ACHN (cell line): ENCODE measurements at places on chromosomes 12 and 14.
A peak's percentile ranks its signal among the peaks of the same experiment; 100 is the strongest.

DNA sequence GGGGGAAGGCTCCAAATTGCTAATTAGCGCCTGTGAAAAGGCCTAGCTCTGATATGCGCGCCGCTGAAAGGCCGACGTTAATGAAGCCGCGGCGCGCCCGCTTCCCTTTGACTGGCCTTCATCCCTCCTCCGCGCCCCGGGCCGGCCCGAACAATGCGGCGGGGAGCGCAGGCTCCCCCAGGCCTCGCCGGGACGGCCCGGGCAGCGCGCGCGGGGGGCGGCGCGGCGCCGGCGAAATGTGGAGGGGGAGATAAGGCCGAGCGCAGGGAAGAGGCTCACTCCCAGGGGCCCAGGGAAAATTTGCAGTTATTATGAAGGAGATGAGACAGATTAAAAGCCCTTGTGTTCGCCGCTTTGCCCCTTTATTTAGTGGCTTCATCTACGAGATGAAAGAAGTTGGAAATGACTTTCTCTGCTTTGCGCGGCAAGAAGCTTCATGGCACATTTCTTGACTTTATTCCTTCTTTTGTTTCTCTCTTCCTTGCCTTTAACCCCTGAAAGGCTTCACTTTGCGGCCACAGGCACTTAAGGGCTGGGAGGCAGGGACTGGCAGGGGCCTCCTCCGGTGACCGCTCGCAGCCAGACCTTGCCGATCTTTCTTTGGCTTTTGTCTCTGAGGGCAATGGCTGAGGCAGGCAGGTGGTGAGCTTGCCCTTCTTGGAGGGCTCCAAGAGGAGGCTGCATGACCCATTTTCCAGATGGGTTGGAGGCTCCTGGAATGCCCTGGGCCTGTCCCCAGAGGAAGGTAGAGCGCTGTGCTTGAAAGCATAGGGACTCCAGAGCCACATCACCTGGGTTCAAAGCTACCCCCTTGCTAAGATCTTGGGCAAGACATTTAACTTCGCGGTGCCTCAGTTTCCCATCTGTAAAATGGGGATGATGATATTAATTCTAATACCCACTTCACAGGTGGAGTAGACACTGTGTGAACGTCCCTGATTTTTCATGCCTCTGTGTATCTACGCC lies 12.7 kb upstream of the GPATCH2L start:
- no peak for DNase-seq

DNA sequence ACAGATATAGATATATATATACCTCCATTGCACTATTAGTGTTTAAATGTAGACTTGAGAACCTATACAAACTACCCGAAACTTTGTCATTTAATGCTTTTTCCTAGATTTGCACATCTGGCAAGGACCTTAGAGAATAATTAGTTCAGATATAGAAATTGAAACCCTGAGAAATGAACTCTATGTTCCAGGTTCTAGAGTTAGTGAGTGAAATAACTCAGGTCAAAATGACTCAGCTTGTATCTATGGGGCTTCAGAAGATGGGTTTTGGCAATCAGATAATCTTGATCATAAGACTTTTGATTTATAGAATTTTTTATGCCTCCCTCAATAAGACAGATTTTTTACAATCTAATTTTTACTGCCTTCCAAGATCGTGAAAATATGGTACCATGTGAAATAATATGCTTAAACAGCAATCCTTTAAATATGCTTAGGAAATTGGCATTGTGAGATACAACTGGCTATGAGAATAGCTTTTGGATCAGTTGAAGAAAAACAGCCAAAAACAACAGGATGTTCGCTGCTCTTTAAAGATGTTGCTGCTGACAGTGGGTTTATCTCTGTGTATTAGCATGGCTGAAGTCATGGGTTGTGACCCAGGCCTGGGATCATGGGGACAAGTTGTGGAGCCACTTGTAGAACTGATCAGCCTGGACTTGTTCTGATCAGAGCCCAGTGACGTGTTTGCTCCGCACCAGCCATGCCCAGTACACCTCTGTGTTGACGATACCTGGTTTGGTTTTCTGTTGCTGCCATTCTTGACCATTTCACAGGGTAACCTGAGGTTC lies 63.6 kb downstream of the TTLL5 start:
- no peak for DNase-seq

- no peak for DNase-seq
These were observed 80.1 kb downstream of the NELL2 start for GRCh38 chr12:44795970-44796369.

- DNase-seq, result peak; percentile 10
These were observed 74.3 kb upstream of the ARID2 start for GRCh38 chr12:45655186-45655585.

GRCh38 chr12:11534064-11534463 lies 115.4 kb upstream of the ETV6 start:
- no peak for DNase-seq

GRCh38 chr12:4610481-4610880 lies 38.4 kb downstream of the AKAP3 start:
- no peak for DNase-seq
